Fibroblast of the conjunctiva (primary cell): ENCODE measurements at places on chromosomes 13 and 19.

DNA sequence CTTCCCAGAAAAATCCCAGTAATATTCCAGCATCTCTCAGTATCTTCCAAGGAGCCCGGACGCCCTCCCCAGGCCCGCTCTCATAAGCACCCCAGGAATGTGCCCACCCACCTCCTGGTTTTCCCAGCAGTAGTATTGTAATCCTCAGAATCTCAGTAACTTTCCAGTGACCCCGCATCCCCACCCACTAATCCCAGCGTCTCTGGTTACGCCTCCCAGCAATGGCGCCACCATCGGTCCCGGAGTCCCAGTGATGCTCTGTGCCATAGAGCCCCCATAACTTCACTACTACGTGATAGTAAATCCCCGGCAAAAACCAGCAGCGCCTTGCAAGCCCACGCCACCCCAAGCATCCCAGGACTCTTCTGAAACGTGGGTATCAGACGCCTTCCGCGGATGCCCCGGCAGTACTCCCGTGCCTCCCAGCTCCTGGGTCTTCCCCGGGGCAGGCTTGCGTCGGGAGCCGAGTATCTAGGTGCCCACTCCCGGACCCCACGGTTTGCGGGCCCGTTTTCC is 928 bp upstream of the PNPLA6 start:
- DNase-seq = peak; percentile 41

- DNase-seq = peak; percentile 75
Measured at GRCh38 chr19:48991873-48992580, 1.1 kb downstream of the GYS1 start.

DNA sequence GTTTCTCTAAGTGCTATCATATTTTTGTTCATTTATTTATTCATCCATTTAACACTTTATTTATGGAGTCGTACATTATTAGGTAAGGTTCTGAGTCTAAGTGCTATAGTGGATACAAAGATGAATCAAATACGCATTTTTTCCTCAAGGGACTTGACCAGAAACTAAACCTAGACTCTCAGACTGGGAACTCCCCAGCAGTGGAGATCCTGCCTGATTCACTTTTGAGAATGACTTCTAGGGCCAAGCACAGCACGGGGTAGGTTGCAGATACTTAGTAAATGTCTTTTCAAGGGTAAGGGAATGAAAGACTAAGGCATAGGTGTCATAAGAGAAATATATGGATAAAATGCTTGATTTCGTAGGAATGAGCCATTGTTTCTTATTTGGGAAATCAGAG is 7.2 kb downstream of the DNAJC15 start:
- DNase-seq = no peak

DNA sequence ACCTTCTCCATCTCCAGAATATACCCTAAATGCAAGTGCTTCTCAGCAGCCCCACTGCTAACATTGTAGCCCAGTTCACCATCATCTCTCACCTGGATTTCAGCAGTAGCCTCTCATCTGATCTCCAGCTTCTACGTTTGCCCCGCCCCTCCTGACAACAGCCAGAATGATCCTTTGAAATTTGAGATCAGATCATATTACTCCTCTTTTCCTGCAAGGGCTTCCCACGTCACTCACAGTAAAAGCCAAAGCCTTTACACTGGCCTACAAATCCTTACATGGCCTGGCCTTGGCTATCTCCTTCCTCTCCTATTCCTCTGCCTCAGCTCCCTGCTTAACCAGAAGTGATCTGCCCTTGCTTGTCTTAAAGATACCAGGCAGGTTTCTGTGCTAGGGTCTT is 94.3 kb upstream of the NBEA start:
- no peak for DNase-seq

DNA sequence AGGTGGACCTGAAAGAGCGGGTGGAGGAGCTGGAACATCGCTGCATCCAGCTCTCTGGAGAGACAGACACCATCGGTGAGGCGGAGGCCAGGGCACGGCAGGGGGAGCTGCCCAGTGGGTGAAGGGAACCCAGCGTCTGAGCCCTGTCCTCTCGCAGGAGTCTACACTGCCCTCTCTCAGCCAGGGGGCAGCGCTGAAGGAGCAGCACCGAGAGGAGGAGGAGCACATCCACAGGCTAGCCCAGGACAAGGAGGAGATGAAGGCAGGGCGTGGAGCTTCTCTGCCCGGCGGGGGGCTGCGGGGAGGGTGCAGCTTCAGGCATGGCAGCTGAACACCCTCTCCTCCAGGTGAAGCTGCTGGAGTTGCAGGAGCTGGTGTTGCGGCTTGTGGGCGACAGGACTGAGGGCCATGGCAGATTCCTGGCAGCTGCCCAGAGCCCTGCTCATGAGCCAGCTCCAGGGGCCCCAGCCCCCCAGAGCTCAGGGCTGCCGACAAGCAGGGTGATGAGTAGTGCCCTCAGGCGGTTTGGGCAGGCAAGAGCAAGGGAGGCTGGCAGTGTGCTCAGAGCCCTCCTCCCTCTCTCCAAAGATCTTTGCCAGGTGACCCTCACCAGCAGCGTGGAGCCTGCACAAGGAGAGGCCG is 31.4 kb upstream of the ZNF492 start:
- DNase-seq = no peak

GRCh38 chr19:38513762-38514167 is 80.3 kb downstream of the RYR1 start:
- no peak for DNase-seq

- DNase-seq = no peak
Measured at GRCh38 chr13:97446448-97446847, 12.5 kb downstream of the RAP2A start.

DNA sequence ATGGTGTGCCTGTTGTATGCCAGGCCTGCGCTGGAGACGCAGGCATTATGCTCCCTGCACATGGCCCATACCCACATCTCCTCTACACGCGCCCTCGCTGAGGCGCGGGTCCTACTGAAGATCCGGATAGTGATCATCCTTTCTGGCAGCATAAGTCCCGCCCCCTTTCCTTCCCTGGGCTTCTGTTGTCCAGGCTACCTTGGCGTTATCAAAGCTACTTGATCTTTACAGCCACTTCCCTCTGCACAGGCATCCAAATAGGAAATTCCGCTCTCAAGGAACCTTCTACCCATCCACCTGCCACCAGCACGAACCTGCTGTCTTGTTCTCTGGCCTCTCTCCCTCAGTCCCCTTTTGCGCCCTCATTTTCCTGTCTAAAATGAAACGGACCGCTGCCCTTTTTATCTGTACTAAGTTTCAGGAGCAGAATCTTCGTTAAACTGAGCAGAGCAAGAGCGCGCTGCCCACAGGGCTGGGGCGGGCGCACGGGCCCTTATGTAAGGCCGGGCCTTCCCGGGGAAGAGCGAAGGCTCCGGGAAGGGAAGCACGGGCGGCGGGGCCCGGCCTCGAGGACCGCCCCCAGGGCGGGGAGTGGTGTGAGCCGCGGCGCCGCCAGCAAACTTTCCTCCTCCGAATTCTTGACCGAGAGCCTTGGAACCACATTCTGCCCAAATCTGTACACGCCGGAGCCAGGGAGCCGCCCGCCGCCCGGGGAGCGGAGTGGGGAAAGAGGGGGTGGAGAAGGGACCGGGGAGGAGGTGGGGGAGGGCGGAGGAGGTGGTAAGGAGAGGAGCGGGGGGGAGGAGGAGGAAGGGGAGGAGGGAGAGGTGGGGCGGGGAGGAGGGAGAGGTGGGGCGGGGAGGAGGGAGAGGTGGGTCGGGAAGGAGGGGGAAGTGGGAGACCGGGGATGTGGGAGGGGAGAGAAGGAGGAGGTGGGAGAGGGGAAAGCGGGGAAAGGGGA is 920 bp upstream of the UBE2L5 start:
- peak; percentile 82 for DNase-seq

DNA sequence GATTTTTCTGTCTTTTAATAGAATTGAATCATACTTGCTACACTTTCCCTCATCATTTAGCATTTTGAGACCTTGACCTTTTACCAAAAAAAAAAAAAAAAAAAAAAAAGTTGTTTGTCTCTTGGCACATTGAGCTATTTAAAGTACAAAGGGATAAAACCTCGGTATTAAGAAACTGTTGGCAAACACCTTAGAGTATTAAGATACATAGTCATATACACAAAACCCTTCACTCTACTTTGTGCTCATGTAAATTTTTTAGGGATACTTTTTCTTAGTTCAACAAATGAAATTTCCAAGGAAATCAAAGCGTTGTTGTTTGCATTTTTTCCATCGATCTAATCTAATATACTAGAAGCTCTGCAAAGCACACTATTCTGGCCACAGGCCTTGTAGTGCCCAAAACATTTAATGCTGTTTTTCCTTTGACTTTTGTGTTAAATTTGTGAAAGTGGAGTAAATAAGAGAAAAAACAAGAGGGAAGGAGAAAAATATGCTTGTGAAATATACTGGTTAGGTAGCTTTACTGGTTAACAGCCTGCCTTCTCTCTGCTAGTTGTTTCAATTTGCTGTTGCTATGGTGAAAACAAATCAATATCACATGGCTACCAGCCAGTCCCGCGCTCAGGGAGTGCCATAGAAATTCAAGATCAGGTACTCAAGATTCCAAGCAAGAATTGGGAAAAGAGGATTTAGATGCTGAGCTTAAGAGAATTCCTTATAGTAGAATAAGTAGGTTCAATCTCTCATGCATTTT is 2.6 kb downstream of the MBNL2 start:
- DNase-seq = no peak

DNA sequence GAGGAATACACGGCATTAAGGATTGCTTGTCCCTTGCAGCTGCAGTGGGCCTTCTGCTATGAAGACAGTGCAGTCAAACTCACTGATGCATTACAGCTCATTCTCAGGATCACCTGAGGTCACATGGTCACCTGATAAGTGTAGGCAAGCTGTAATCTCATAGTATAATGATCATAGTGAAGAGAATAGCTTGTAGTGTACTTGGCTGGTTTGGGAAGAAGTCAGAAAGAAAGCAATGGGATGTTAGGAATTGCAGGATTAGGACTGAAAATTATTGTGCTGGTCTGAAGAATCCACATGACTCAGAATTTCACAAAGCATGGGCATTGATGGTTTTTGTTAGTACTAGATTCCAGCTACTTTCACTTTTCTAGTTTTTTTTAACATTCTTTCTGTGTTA is 76.7 kb downstream of the MBNL2 start:
- no peak for DNase-seq
